ENCODE measurements at places on chromosomes 7 and 10.
A peak's percentile ranks its signal among the peaks of the same experiment; 100 is the strongest.

DNA sequence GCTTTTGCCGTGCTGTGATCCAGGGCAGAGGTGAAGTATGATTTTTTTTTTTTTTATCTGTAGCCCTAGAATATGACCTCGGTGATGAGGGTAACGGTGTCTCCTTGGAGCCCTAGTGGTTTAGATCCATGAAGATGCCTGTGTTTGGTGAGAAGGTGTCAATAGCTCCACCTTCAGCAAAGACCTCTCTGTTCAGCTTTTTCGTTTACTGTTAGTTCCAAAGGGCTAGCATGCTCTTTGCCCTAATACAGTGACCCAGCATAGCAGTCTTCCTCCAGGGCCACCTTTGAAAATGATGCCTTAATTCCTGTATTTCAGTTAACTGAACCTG is 746 bp upstream of the MRPS16 start:
- H3K27me3 ChIP-seq: peaks cover 2% of the 10 kb centered on the region
- peaks cover 32% of the 10 kb centered on the region for H3K36me3 ChIP-seq
- peak overlapping the region; percentile 100 for H3K4me3 ChIP-seq
- no peak for DNase-seq
- peaks cover 33% of the 10 kb centered on the region for H3K4me1 ChIP-seq

DNA sequence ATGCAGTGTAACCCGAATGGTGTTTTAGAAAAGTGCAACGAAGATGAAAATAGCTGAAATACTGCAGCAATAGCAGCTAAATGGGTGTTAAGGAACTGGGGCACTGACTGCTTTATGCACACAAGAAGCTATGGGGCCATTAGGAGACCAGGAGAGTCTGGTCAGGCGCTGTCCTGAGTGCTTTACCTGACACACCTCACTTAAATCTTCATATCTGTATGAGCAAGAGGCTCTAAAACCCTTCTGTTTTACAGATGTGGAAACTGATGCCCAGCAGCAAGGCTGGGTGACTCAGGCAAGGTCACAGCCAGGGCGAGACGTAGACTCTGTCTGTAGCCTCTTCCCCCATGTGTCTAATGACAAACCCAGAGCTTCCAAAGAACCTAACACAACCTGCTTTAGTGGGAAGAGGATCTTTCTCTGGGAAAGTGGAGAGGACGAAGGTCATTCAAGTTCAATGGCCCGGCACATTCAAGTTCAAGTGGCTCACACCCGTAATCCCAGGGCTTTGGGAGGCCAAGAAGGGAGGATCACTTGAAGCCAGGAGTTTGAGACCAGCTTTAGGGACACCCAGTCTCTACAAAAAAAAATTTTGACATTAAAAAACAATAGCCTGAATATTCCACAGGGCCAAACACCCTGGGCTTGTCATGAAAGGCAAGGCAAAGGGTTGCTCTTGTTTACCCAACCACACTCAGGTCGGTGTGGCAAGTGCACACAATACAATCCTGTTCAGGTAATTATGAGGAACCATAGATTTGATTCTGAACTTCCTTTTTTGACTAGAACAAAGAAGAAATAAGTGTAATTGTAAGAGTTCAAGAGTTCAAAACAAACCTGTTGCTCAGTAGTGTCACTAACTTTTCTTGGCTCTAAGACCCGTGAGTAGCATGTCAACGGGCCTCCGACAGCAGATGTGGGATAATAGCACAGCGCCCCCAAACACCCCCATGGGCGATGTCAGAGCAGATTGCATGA is 53.7 kb upstream of the KLF6 start:
- H3K4me3 ChIP-seq: no peak overlapping the region
- H3K36me3 ChIP-seq: no peaks in the 10 kb centered on the region
- no peak overlapping the region for H3K27ac ChIP-seq
- no peak for DNase-seq
- no peaks in the 10 kb centered on the region for H3K27me3 ChIP-seq

DNA sequence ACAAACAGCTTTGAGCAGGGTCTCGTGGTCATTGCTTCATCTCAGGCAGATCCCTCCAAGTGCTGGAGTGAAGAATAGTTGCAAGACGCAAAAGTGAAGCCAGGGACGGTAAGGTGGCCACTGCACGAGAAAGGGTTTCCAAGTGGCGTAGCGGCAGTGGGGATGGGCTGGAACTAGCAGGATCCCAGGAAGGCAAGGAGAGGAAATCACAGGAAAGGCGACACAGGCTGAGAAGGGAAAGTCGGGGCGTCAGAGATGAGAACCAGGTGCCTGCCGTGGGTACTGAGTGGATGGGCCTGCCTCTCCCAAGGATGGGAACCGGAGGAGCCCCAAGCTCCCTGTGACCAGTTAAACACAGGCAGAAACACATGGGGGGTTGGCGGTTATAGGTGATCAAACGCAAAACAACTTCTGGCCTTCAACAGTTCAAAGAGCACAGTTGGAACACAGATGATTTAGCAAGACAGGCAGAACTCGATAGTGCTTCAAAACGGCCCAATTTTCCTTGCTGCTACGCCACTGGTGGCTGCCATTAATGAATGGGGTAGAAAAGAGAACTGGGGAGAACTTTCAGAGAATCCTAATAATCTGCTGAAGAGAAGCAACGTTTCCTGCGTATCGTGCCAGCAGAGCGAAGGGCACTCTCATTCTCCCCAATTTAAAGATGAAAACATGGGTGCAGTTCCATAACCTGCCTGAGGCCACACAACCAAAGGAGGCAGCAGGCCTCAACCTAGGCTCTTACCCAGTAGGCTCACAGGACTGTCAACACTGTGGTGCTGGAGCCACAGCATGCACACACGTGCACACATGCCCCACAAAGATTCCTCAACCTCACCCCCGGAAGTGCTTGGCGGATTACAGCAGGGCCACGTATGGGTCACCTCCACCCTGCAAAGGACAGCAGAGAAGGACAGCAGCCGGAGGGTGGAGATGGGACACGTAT is 61.9 kb downstream of the MAD1L1 start:
- H3K36me3 ChIP-seq: peaks cover 2% of the 10 kb centered on the region
- no peak overlapping the region for H3K27ac ChIP-seq
- H3K27me3 ChIP-seq: no peaks in the 10 kb centered on the region
- DNase-seq: no peak

DNA sequence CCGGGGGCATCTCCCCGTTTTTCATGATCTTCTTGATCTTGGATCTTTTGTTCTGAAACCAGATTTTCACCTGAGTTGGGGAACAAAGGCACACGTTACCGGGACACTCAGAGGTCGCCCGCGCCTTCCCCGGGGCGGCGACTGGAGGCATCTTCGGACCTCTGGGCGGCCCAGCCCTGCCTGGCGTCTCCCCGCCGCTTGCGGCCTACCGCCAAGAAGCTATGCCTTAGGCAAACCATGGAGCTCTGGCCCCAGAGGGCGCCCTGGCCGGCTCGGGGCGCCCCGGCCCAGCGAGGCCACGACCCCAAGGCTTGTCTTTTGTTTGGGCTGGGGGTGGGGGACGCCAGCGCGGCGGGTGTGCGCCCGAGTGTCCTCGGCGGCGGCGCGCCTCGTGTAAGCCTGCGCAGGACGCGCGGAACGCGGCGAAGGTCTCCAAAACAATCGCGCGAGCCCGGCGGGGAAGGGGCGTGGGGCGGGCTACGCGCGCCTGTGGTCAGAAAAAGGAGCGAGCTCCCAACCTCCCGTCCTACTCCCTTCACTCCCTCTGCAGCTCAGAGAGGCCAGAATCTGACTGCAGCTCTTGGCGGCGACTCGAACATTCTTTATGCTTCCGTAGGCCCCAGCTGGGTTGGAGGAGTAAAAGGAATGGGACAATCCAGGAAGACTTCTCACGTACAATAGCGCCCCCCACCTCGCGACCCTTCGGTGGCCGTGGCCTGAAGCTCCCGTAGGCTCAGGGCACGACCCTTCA is 3.5 kb downstream of the DLX5 start:
- H3K27me3 ChIP-seq: peaks cover 95% of the 10 kb centered on the region
- DNase-seq: no peak
- H3K36me3 ChIP-seq: no peaks in the 10 kb centered on the region
- H3K4me3 ChIP-seq: no peak overlapping the region
- peaks cover 34% of the 10 kb centered on the region for H3K4me1 ChIP-seq

- no peak overlapping the region for H3K27ac ChIP-seq
- DNase-seq: no peak
- no peaks in the 10 kb centered on the region for H3K36me3 ChIP-seq
- no peak overlapping the region for H3K4me3 ChIP-seq
These were observed 19.4 kb upstream of the TBRG4 start for GRCh38 chr7:45130910-45131309.

GRCh38 chr10:103980288-103980906 is 13.5 kb downstream of the SLK start:
- no peak for DNase-seq
- no peak overlapping the region for H3K4me3 ChIP-seq
- H3K27ac ChIP-seq: no peak overlapping the region
- no peaks in the 10 kb centered on the region for H3K36me3 ChIP-seq

DNA sequence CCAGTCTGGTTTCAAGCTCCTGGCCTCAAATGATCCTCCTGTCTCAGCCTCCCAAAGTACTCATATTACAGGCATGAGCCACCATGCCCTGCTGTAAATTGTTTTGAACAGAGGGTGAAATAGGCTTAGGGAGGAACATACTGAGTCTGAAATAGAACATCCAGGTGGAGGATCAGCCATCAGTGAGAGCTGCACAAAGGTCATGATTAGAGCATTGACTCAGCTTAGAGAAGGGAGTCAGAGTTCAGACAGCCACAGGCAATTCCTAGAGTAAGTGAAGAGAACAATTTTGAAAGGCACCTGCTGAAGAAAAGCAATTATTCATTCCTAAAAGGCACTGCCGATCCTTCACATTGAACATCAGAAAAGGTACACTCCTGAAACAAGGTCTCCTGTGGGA is 15.9 kb upstream of the NEBL start:
- H3K36me3 ChIP-seq: no peaks in the 10 kb centered on the region
- H3K27me3 ChIP-seq: no peaks in the 10 kb centered on the region
- H3K27ac ChIP-seq: no peak overlapping the region
- DNase-seq: no peak
- no peaks in the 10 kb centered on the region for H3K4me1 ChIP-seq
- no peak overlapping the region for H3K4me3 ChIP-seq

DNA sequence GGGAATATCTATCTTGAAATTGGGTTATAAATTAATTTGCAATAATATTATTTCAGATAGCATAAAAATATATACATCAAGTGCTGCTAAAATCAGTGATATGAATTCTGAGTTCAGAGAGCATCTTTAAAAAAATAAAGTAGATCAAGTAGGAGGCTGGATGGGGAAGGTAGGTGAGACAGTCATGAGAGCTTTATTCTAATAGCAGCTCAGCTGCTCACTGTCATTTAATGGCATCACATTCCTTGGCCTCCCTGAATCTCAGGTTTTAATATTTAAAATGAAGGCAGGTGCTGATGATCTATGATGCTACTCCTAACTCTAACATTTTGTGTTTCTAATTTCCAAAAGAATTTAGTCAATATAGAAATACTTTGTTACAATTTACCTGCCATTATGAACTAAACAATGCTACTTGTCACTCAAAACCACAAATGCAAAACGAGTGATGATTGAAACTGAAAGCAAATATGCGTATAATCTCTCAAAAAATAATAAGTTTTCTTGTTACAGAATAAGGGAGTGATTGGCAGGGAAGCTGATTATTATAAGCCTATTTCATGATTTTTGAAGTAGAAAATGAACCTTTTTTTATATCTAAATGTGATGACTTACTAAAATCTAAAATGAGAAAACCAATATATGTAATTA is 147.6 kb upstream of the CSTF2T start:
- no peaks in the 10 kb centered on the region for H3K36me3 ChIP-seq
- no peak overlapping the region for H3K27ac ChIP-seq
- no peak overlapping the region for H3K4me3 ChIP-seq
- DNase-seq: no peak

DNA sequence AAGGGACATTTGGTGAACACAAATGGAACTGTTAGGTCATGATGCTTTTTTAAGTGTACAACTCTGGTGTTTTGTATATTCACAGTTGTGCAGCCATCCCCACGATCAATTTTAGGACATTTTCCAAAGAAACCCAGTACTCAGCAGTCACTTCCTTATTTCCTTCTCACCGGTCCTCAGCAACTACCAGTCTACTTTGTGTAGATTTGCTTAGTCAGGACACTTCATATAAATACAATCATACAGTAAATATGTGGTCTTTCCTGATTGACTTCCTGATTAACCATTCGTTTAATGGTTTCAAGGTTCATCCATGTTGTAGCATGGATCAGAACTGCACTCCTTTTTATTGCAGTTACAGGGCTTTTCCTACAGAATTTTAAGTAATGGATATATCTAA is 14.4 kb downstream of the SGPL1 start:
- no peak for DNase-seq
- H3K4me1 ChIP-seq: peaks cover 87% of the 10 kb centered on the region
- H3K4me3 ChIP-seq: no peak overlapping the region
- H3K36me3 ChIP-seq: peaks cover 60% of the 10 kb centered on the region
- H3K27ac ChIP-seq: peak overlapping the region; percentile 0

- H3K4me1 ChIP-seq: no peaks in the 10 kb centered on the region
- DNase-seq: no peak
- no peaks in the 10 kb centered on the region for H3K27me3 ChIP-seq
- no peaks in the 10 kb centered on the region for H3K36me3 ChIP-seq
These were observed 13.1 kb downstream of the DDC start for GRCh38 chr7:50552139-50552538.

DNA sequence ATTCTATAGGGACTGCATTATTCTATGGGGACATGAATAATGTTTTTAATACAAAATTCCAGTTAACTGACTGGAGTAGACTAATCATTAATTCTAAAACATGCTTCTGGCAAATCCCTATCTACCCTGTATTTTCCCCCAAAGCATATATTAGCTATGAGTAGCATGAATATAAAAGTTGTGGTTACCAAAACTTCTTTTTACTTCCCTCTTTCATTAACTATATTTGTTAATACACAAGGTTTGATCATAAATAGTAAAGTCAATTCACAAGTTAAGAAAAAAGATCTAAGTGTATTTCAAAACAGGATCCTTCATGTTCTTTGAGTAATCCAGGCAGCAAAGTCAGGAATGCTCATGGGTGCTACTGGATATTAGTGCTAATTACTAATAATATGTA is 2.9 kb upstream of the RALA start:
- peaks cover 3% of the 10 kb centered on the region for H3K27me3 ChIP-seq
- DNase-seq: no peak
- H3K4me3 ChIP-seq: no peak overlapping the region
- no peak overlapping the region for H3K27ac ChIP-seq
- peaks cover 27% of the 10 kb centered on the region for H3K4me1 ChIP-seq

All from activated naive CD8-positive, alpha-beta T cell treated with anti-CD3 and anti-CD28 coated beads, Interleukin-2, amount 50 U/mL, for 24 hours (primary cell).